ENCODE measurements at places on chromosomes 7 and 10.

GRCh38 chr7:156988343-156989185 lies 21.9 kb downstream of the MNX1 start:
- DNase-seq, result no peak

- no peak for DNase-seq
Observed at GRCh38 chr10:44389556-44389955, 4.7 kb upstream of the CXCL12 start.

DNA sequence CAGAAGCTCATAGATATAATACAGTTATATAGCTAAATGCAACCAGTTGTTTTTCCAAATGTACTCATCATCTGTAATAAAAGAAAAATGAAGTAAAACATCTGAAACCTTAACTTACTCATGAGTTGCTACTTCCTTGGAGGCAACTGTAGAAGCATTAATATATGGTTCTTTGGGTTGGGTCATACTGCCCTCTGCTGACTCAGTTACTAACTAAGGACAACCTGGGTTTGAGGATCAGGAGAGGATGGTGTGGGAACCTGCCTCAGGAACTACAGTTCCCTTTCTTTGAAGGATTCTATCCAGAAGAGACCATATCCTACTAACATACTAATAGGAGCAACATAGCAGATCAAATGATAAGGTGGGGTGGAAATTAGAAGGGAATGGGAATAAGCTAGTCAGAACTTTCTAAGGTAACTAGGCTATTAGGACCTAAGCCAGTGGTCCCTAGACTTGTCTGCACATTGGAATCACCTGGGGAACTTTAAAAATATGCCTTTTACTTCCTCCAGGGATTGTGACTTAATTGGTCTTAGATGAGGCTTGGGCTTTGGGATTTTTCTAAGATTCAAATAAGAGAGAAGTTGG lies 20.7 kb downstream of the COX15 start:
- DNase-seq, result peak; percentile 84

DNA sequence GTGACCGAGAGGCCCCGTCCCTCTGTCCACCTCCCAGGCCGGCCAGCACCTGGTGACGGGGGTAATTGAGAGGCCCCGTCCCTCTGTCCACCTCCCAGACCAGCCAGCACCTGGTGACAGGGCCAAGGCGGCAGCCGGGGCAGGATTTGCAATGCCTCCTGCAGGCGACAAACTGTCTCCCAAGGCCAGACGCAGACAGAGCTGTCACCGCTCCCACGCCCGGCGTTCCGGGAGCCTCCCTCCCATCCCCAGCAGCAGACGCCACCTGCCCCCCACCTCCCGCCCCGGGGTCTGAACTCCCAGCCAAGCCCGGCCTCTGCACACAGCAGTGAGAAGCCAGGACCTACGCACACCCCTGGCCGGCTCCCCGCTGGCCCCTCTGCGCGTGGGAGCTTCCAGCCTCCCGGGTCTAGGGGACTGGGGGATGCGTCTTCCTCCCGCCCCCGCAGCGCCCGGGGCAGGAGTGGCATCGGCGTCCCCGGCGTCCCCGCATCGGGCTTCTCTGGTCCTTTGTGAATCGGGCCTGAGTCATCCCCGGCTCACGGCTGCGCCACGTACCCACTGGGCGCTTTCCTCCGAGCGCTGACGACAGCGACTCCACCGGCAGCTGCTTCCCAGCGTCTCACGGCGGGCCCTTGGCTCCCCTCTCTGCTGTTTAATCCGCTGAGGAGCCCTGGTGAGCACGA lies 95.1 kb upstream of the DIP2C start:
- no peak for DNase-seq

DNA sequence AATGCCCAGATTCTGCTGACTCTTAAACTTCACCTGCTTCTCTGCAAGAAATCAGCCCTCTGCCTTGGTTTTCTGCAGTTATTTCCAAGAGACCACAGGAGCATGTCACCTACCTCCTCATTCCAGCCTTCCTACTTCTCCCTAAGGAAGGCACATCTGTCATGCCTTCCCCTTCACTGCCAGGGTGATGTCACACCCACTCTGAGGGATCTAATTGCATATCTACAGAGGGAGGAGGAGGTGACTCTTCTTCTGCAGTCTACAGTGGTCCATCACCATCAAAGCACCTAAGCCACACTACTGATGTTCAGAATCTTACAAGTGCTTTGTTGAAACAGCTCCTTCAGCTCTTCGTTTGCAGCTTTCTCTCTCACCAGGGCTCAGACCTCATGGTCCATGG lies 275.5 kb downstream of the FGFR2 start:
- DNase-seq, result no peak

DNA sequence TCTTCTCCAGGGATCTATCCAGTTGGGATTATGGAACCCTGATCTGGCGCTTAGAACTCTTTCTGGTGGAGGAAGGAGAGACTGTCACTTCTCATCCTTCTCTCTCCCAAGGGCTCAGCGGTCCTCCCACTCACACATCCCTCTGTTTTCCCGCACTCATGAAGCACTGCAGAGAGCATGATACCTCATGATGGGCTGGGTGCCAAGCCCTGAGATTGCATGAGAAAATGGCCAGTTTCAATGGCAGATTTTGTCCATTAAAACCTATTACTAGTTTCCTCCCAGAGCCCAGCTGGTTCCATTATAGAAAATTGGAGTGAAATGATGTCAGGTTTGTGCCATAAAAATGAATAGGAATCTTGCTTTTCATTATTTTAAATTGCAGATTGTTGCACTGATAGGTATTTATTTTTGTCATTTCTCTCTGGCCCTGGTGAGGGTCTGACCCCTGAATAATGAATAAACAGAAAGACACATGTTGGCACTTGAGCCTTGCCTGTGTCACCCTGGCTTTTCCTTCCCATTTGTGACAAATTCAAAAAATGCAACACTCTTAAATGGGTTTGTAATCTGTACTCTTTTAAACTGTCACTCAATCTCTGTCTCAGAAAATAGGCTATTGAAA lies 1151.1 kb downstream of the TYW1 start:
- no peak for DNase-seq

GRCh38 chr10:5779730-5780129 lies 33.5 kb downstream of the GDI2 start:
- no peak for DNase-seq

- DNase-seq, result no peak
Observed at GRCh38 chr7:69211739-69212138, 386.5 kb upstream of the AUTS2 start.

Measured in hematopoietic multipotent progenitor cell treated with erythropoietin and hydrocortisone succinate and interleukin-3 and kit ligand, for 17 days (in vitro differentiated cells).